ENCODE measurements at places on chromosomes 7 and 10.

- peak; percentile 66 for DNase-seq
Observed at GRCh38 chr10:119724593-119725516, 995 bp upstream of the INPP5F start.

DNA sequence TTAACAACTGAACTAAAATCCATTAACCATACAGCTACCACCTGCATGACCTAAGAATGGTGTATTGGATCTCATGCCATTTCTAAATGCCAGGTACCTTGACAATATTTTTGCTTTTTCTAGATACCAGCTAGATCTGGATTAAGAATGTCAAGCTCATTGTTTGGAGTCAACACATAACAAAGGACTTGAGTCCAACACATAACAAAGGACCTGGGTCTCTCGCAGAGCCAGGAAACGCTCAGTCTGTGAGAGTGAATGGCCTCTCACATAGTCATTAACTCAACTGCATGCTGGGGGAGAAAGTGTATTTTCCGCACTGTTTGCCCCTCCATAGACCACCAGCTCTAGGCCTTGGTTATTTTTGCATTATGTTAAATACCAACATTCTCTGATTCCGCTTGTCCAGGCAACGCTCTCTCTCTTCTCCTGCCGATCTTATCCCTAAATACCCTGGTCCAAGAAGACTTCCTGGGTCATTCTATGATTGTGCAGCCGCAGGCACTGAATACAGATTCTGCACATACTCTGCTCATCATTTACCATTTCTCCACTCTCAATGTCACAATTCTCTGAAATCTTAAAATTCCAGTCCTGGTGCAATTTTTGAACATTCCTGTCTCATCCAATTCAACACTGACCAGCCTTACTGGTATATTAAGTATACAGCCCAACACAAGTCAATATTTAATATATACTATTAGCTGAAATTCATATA lies 31.2 kb downstream of the ITIH5 start:
- no peak for DNase-seq

DNA sequence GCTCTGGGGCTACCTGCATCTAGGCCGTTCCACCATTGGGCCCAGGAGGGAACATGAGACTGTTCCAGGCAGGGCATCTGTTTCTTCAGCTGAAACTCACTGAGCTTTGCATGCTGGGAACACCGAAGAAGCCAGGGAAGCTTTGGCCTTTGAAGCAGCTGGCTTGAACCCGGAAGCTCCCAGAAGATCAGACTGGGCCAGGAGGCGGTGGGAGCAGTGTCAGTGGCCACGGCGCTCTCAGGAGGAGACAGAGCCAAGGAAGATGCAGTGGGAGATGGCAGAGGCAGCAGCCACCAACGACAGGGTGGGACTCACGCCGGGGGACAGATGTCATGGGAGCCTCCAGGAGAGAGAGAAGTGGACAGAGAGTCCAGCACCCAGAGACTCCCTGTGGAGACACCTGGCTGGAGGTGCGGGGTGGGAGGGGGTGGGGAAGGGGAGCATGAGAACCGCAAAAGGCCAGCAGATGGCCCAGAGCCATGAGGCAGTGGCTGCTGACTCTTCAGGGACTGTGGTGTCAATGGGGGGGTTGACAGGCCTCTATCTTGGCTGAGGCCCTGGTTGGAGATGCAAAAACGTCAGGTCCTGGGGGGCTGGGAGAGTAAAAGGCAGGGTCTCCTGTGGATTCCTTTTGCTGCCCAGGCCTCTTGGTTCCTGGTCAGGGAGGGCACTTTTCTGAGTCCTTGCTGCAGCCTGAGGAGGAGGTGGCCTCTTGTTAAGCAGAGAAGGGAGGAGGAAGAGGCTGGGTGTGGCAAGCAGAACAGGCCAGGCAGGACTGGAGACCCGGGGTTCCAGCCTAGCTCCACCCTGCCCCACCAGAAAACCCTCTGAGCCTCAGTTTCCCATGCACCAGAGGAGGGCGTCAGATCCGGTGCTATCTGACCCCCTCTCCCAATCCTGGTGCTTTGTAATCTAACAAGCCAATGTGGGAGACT lies 6.3 kb upstream of the AQP1 start:
- no peak for DNase-seq

GRCh38 chr10:110522365-110522988 lies 24.8 kb downstream of the DUSP5 start:
- no peak for DNase-seq

GRCh38 chr7:118525020-118525419 lies 300.5 kb downstream of the ANKRD7 start:
- no peak for DNase-seq

DNA sequence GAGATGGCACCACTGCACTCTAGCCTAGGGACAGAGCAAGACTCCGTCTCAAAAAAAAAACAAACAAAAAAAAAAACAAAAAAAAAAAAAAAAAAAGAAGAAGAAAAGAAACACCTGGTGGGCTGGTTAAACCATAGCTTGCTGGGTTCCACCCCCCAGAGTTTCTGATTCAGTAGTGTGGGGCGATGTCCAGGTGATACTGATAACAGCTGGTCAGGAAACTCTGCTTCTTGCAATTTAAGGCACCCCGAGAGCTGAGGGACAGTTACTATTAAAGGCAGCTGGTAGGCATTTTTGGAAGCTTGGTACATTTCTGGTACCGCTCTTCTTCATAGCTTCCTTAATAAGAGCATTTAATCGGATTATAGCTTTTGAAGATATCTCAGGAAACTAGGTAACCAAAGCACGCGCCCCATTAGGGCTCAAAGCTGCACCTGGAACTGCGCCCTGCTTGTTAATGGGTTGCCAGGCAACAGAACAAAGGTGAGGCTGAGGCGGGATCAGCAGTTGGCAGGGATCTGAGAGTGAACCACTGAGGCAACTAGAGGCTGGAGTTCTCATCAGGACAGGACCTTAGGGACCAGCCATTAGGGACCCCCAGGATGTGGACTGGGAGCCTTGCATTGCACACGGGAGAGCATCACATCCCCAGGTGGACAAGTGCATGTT lies 6.5 kb upstream of the SDK1 start:
- no peak for DNase-seq

GRCh38 chr7:150631084-150631826 lies 930 bp downstream of the GIMAP6 start:
- DNase-seq: no peak

DNA sequence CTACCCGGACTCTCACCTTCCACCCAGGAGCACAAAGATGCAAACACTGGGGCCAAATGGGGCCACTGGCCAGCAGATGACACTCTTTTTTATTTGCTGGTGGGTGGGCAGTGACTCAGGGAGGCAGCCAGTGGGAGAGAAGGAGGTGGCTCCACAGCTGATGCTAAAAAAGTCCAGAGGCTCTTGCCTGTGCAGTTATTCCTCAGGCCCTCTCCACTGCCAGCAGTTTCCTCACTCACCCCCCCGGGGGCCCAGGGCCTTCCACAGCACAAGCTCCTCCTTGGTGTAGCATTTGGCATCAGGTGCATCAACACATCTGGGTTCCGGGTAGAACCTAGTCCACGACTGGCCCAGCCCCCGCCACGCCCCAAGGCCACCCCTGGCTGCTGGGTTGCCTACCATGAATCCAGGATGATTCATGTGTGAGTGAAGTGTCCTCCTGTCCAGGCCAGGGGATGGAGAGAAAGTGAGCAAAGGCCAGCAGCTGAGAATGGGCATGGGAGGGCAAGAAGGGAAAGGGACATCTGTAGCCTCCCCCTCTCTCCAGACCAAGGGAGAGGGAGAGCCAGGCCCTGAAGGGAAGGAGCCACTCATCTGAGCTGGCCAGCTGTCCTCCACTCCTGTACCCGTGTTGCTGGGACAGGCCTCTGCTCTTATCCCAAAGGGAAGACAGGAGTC lies 1.7 kb upstream of the KCNH2 start:
- DNase-seq: no peak

GRCh38 chr10:68156373-68157185 lies 47.3 kb downstream of the MYPN start:
- peak; percentile 47 for DNase-seq

GRCh38 chr7:155847821-155848435 lies 35.7 kb upstream of the SHH start:
- DNase-seq: no peak

DNA sequence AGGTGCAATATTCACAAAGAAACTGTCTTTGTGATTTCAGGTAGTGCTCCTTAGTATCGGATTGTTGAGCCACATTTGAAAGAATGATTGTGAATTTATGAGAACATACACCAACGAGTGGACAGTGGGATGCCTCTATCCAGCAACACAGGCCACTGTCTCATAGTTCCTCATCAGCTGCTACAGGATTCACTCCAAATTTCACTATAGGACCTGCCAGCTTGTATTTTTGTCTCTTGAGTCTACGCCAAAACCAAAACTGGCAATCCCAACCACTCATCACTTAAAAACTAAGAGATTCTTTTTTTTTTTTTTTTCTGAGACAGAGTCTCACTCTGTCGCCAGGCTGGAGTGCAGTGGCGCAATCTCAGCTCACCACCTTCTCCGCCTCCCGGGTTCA lies 964.5 kb downstream of the CNTNAP2 start:
- no peak for DNase-seq

DNA sequence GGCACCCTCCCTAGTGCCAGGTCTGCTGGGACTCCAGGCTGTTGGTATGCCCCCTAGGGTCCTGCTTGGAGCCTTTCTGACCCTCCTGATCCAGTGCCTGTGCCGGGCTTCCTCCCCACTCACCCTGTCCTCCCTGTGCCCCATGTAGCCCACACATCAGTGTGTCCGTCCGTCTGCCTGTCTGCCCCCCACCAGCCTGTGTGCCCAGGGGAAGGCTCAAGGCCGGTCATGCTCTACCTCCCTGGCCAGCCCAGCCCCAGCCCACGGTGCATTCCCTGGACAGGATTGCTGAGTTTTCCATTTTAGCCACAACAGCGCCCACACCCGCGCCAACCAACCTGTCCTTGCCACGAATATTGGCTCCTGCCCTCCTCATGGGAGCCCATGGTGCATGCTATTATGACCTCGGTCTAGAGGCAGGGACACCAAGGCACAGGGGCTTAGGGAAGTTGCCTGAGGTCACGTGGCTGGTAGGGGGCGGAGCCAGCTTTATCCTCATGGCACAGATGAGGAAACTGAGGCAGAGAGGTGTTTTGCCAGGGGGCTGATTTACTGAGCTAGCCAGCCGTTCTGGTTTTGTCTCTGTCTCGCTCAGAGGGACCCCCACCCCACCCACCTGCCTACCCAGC lies 136.0 kb downstream of the FAM53B start:
- DNase-seq: no peak

DNA sequence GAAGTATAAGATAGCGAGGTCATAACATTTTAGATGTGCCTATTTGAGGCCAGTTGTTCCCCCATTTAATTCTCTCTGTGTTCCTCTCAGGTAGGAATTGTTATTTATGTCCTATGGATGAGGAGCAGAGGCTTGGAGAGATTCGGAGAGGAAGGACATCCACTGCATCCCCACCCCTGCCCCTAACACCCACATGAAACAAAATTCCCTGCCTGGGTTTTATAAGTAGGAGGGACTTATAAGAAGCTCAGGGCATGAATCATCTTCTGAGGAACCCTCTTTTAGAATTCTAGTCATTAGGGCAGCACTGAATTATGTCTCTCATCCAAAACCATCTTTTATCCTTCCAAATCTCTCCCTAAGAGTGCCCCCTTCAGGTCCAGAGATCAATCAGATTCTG lies 5.0 kb downstream of the CHAT start:
- DNase-seq: no peak

- no peak for DNase-seq
Observed at GRCh38 chr7:123351516-123352505, 152.0 kb upstream of the SLC13A1 start.

DNA sequence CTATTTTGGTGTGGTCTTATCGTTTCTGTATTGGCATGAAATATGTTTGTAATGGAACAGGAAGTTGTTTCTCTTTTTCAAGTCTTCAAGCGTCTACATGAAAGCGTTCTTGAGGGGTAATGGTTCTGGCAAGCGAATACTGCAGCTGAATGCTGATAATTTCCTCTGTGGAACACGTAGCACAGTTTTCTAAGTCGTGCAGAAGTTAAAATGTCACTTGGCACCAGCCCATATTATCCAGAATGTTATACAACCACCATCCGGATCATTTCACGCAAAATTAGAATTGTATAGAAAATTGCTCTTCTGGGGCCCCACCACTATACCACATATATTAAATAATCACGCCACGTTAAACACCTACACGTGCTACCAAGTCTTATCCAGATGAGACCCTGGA lies 354.3 kb downstream of the CALN1 start:
- DNase-seq: no peak

- no peak for DNase-seq
Observed at GRCh38 chr7:104410742-104411141, 82.3 kb downstream of the LHFPL3 start.

DNA sequence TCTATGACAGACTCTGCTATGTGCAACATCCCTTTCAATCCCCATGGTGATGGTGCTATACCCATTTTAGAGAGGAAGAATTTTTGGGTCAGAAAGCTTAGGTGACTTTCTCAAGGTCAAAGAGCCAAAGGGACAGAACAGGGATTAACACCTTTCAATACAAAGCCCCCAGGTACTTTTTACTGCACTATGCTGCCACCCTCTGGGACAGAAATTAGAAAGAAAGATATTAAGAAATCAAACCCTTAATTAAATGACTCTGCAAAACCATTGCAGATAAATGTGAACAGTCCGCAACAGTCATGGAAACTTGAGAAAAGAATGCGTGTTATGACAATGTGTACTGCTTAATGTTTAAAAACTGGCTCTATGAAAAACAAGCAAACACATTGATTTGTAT lies 673.7 kb downstream of the MAGI2 start:
- DNase-seq: no peak

DNA sequence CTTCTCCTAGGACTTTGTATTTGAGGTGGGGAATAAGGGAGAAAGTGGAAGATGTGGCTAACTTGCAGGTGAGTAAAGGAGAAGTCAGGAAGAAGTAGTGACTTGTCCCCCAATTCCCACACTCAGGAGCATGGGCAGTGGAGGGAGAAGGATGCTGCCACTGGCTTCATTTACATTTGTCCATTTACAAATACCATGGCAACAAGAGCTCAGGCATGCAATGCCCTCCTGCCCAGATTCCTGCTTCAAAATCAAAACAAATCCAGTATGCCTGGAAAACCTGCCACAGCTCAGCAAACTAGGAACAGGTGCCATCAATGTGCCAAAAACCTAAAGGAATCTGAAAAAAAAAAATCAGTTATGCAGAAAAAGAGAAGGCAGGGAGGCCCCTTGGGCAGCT lies 139.9 kb downstream of the KCNMA1 start:
- no peak for DNase-seq

GRCh38 chr7:13989949-13990305 lies 461 bp upstream of the ETV1 start:
- no peak for DNase-seq

- DNase-seq: no peak
Observed at GRCh38 chr7:81040496-81040895, 121.6 kb upstream of the SEMA3C start.

- no peak for DNase-seq
Observed at GRCh38 chr10:70193391-70193844, 23.1 kb upstream of the SAR1A start.

- DNase-seq: peak; percentile 98
Observed at GRCh38 chr7:128409596-128410450, at the start of gene IMPDH1. IMPDH1 (minus strand) TSS chr7:128409982; CDS start chr7:128409901, 81 bp downstream.

DNA sequence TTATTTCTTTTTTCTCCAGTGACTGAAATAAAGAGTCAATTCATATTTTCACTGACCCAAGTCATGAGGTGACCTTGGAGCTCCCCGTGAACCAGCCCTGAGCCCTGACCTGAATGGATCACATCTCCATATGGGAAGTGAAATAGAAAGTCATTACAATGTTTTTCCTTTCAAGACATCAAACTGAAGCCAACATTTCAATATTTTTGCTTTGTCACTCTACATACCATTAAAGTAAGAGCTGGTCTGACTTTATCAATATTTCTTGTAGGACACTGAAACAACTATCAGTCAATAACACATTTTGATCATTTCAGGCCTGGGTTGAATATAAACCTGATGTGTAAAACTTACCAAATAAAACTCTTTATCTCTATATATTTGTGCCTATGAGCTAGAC lies 249.8 kb upstream of the PHF14 start:
- no peak for DNase-seq
